Stimulated activated CD8-positive, alpha-beta memory T cell treated with anti-CD3 and anti-CD28 coated beads, Interleukin-4, amount 100 ng/mL, for 4 hours (primary cell): ENCODE measurements at places on chromosomes 12 and 14.

GRCh38 chr12:13039328-13039956 is 4.7 kb upstream of the FAM234B start:
- no peak for DNase-seq

- DNase-seq, result no peak
Observed at GRCh38 chr12:1573960-1574864, 20.2 kb downstream of the FBXL14 start.

GRCh38 chr12:51242876-51243275 is 4.2 kb downstream of the DAZAP2 start:
- DNase-seq, result no peak

DNA sequence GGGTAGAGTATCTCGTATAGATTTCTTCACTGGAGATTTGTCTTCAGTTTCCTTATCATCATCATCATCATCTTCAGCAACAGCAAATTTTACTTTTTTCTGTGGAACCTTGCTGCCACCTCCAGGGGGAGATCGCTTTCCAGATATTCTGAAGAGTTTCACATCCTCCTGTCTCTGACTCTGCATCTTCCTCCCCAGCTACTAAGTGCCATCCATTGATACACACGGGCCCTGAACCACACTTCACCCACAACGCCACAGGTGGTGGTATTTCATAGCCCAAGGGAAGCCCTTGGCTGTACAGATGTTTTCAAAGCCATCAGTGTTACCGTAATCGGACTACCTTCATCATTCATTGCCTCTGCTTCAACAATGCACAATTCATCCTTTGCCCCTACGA is 82.2 kb downstream of the PPP2R5C start:
- DNase-seq, result no peak

- DNase-seq, result no peak
Observed at GRCh38 chr14:21011136-21011535, 12.0 kb downstream of the SLC39A2 start.
